ENCODE measurements at places on chromosomes 13 and 19.

- no peak for DNase-seq
Observed at GRCh38 chr19:16045171-16045570, 31.1 kb upstream of the TPM4 start.

DNA sequence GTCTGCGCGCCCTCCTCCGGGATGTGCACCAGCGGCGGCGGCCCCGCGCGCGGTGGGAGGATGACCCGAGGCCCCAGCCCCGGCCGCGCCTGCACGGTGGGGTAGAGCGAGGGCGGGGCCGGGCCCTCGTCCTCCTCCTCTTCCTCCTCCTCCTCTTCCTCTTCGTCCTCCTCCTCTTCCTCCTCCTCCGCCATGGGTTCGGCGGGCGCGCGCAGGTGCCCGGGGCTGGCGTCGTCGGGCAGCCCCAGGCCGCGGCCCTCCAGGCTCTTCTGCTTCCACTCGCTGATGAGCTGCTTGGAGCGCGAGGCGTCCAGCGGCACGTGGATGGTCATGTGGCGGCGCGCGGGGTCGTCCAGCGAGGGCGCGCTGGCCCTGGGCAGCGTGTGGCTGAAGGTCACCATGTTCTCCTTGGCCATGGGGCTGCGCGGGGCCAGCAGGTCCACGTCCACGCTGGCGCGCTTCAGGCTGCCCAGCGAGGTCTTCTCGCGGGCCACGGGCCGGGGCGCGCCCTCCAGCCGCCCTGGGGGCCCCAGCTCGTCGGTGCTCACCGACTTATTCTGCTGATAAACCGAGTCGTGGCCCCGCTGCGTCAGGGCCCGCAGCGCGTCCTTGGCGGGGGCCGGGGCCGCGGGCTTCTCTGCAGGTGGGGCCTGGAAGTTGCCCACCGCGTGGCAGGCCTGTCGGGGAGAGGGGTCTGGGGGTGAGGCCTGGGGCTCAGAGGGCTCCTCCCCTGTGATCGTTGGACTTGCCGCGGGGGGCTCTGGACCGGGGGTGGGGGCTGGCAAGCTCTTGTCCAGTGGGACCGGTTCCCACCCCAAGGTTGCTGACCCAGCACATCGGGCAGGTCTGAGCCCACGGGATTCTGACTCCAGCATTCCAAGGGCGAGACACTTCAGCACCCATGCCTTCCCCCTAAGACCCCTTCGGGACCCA lies 8.3 kb downstream of the PLPPR3 start:
- peak; percentile 32 for DNase-seq

- DNase-seq: no peak
Observed at GRCh38 chr13:21259571-21260455, 83.4 kb downstream of the MRPL57 start.

GRCh38 chr19:7254590-7254989 lies 39.6 kb downstream of the INSR start:
- no peak for DNase-seq

GRCh38 chr19:42254850-42255765 lies at the start of gene ERF:
Gene ERF (minus strand): TSS chr19:42255128. CDS start chr19:42254999, 129 bp downstream.
- DNase-seq: peak; percentile 98

DNA sequence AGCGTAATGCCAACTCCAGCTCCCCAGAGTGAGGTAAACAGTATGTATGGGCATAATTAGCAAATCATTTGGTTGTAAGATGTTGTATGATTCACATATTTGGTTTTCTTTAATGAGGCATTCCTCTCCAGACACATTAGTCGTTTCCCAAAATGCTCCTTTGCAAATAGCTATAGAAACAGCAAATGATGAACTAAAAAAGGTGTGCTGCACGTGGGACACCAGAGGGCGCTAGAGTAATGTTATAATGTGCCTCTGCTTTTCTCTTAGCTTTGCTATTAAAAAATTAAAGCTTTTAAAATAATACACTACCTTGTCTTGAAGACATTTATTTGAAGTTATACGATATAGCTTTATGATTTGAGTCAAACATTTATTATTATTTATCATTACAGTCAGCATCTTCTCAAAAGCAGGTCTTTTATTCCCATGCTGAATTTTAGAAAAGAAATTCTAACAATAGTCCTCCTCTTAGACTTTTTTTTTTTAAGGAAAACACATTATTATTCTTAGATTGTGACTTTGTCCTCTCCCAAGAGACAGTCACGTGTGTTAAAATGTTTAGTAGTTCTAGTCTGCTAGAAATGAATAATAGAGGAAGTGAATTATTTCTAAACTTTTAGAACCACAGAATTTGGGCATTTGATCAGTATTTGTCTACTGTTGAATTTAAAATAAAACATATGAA lies 121.6 kb upstream of the FRY start:
- no peak for DNase-seq

- DNase-seq: no peak
Observed at GRCh38 chr19:19276386-19276785, 3.3 kb upstream of the TM6SF2 start.

DNA sequence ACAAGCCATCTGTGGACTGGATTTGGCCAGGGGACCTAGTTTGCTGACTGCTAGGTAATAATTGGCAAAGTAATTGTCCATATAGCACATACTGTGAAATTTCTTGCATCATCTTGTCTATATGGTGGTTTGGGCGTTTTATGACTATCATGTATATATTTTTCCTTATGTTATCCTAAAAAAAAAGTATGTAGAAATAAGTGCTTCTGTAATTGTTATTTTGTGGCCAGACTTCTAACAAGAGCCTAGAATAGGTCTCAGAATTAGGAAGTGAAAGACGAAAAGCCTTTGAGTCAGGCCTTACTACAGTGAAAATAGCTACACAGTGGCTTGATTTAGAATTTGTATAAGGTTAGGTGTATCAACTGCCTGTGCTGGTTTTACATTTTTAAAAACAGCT lies 4.2 kb downstream of the FNDC3A start:
- DNase-seq: peak; percentile 14

GRCh38 chr19:17576758-17577456 lies 21.5 kb downstream of the COLGALT1 start:
- peak; percentile 60 for DNase-seq

Measured in GM12891 (cell line).